HT1080 (cell line): ENCODE measurements at places on chromosomes 3 and 15.

DNA sequence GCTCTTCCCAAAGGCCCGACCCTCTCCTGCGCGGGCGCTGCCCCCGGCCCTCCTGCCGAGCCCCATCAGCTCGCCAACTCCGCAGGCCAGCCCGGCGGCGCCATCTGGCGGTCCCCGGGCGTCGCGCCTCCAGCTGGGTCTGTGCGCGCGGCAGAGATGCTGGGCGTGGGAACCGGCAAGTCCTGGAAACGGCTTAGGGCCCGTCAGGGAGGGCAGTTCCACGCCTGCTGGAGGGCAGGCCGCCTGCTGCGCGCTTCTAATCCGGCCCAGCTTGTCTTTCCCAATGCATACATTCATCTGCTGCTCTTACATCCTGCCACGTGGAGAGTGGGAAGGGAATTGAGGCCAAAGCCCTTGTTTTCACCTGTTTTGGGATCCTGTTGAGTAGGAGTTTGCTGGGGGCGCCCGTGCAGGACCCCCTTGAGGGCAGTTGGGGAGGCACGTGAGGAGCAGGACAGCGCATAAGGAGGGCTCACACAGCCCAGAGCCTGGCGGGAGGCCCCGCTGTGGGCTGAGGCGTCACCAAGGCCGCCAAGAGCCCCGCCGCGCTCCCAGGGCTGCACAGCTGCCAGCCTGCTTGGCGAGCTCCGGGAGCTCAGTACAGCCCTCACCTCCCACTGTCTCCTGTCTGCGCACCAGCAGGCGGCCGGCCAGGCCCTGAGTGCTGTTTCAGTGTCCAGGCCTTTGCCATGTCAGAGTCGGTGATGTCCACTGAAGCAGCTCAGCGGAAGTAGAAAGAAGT lies 165.6 kb downstream of the NSMCE3 start:
- no peak for DNase-seq

GRCh38 chr3:132253262-132253878 lies 63.8 kb upstream of the ACP3 start:
- peak; percentile 56 for DNase-seq

- DNase-seq: no peak
These were observed 44.4 kb downstream of the GAP43 start for GRCh38 chr3:115667738-115668065.

GRCh38 chr15:72813345-72814004 lies 29.9 kb upstream of the ADPGK start:
- DNase-seq: no peak

DNA sequence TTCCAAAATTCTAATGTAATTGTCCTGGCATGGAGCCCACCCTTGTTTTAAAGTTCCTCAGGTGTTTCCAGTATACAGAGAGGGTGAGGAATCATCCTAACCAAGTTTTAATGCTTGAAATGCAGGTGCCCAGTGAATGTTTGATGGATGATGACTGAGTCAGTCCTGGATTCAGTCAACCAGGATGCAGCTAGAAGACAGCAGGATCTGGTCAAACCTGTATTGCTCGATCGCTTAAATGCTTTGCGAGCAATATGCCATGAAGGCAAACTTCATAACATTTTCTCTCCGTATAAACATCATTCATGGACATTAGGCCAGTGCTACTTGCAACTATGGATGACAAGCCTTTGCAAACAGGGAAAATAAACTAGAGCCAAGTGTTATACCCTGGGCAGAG lies 591.2 kb downstream of the RSL24D1 start:
- DNase-seq: no peak

- no peak for DNase-seq
These were observed 6.6 kb downstream of the PROK2 start for GRCh38 chr3:71778353-71778752.

DNA sequence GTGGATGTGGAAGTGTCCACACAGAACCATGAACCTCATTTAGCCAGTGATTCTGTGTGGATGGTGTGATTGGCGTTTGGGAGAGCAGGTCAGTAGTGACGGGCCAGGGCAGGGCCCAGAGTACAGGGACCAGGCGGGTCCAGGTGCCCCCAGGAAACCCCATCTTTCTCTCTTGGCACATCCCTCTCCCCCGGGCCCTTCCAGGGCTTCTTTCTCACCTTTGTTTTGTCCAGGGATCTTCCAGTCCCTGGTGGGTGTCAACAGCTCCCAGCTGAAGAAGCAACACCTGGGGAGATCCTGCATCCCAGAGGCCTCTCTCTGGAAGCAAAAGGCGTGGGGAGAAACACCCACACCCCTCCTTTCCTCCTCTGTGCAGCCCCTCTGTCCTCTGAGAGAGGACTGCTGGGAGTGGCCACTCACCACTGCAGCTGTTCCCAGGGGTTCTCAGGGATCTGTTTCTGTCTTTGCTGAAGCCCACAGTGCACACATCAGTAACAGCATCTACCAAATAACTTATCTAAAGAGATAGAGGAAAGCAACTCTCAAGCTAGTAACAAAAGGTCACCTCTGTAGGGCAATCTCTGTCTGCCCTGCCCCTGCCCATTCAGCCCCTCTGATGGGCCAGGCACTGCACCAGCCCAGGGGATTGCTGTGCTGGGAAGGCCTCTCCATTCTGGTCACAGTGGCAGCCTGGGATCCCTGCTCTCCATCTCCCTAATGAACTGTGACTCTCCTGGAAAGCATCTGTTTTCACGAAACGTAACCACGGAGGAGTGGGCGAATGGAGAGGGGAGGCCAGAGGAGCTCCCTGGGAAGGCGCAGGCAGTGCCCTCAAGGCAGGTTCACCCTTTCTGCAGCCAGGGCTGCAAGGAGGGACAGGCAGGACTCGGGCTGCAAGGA lies 98.3 kb upstream of the ALDH1A3 start:
- no peak for DNase-seq

- peak; percentile 19 for DNase-seq
These were observed 401 bp downstream of the ZSCAN29 start for GRCh38 chr15:43370310-43370974.

- DNase-seq: peak; percentile 40
These were observed 13.2 kb upstream of the NMB start for GRCh38 chr15:84671211-84671610.

GRCh38 chr15:100265641-100266035 lies 76.1 kb downstream of the ADAMTS17 start:
- DNase-seq: no peak

- peak; percentile 52 for DNase-seq
These were observed at the start of gene ACTC1 for GRCh38 chr15:34795267-34796081. Gene ACTC1 (minus strand): TSS chr15:34795549. CDS start chr15:34794808, 741 bp downstream.

DNA sequence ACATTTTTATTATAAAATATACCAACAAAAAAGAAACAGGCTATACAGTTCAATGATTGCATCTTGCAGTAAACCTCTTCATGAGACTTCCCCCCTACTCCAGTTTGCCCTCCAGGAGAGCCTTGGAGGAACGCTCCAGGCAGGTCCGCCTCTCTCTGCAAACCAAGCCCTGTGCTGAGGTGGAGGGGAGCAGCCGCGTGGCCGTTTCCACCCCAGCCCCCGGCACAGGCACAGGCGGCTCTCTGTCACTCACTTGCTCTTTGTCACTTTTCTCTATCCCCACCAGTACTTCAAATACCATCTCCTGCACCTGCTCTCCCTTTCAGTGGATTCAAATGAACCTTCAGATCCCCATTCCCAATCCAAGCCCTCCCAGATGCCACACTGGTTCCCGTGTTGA lies 479.9 kb downstream of the OCA2 start:
- DNase-seq: no peak

DNA sequence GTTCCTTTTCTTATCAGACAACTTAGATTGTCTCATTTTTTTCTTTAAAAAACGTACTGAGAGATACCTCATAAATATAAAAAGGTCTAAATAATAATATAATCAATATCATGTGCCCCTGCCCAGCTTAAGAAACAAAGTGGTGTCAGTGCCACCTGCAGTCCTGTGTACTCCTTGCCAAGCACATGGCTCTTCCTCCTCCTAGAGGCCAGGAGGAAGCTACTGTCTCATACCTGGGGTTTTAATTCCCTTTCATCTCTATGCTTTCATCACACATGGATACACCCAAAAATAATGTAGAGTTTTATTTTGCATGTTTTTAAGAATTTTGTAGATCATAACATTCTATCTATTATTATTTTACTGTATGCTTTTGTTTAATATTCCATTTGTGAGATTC lies 98.6 kb upstream of the C15orf61 start:
- no peak for DNase-seq

DNA sequence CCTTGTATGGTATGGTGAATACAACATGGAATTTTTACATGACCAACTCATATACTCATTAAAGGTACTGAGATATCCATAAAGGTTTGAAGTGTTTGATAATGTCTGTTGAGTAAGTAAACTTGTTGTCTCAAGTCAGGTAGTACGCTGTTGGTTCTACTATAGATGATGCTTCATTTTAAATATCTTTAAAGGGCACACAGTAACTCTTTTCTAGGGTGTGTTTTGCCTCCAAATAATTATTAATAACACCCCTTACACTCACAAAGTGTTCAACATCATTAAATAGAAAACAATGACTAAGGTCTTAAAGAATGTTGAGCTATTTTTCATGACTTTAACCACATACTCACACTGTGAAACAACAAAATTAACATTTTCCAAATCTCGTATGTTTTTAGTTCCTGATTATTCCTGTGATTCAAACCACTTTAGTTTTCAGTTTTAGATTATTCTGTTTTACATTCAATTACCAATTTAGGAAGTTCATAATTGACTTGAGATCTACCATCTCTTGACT lies 220.0 kb upstream of the NANOGP8 start:
- DNase-seq: no peak

- DNase-seq: no peak
These were observed 28.0 kb downstream of the TIPARP start for GRCh38 chr3:156702367-156702766.

- DNase-seq: peak; percentile 43
These were observed 203.5 kb downstream of the RSRC1 start for GRCh38 chr3:158313338-158313927.

- no peak for DNase-seq
These were observed 29.8 kb downstream of the IRAK2 start for GRCh38 chr3:10194328-10195071.

DNA sequence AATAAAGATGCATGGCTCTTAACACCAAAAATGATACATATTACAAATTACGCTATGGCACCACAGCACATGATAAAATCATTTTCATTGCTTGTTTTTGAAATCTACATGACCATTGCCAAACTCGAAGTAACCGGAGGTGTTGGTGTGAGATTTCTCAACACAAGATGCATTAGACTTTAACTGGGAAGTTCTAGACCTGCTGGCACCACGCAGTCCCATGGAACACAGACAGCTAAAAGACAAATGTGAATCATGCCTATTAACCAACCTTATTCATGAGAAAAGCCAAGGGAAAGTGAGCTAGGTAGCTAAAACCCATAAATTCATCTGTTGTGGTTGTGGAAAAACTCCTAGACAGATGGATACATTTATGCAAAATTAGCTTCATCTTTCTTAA lies 595.4 kb downstream of the FOXP1 start:
- no peak for DNase-seq

DNA sequence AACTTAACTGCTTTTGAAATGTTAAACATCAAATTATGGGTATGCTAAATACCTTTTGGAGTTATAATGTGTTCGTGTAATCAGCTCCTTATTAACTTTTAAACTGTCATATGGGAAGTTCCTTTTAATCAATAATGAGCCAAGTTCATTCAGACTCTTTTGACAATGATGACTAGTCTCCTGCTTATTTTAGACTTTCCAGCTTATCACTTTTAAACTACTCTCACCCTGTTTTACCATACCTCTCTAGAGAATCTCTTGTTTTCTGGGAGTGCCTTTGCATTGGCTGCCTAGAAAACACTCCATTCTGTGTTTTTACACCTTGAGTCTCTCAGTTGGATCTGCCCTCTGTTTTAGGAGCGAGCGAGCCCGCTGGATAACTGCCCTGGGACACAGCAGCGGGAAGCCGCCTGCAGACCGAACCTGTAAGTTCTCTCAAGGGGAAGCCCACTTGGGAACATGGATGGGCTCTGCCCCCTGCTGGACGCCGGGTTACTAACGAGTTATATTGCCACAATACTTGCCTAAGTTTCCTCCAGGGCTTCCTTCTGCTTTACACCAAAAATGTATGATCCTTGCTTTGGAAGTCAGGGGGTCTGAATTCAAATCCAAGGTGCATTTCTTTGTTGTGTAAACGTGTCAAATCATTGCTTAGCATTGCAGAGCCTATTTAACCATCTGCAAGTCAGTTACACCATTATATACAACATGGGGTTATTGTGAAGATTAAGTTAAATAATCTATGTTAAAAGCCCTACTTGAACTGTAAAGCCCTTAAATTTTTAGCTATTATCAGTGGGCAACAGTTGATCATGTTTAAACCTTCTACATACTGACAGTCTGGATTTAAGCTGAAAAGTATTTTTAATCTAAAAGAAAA lies 71.3 kb downstream of the DHX36 start:
- DNase-seq: peak; percentile 81
